ENCODE measurements at places on chromosomes 6 and 20.

DNA sequence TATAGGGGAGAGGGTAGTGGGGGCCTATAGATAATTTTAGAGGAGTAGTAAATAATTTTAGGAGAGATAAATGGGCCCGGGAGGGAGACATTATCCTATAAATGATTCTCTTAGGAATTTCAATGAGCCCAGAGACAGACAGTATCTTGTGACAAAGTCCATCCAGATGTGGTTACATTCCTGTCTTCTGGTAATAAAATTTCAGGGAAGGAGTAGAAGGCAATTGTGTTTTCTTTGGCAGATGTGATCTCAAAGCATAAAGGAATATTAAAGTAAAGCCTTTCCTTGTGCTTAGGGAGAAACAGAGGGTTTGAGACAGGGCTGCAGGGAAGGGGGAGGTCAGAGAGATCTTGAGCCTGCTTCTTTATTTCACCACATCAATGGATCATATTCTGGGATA, 979.8 kb upstream of the GJE1 start:
- DNase-seq: peak; percentile 25

DNA sequence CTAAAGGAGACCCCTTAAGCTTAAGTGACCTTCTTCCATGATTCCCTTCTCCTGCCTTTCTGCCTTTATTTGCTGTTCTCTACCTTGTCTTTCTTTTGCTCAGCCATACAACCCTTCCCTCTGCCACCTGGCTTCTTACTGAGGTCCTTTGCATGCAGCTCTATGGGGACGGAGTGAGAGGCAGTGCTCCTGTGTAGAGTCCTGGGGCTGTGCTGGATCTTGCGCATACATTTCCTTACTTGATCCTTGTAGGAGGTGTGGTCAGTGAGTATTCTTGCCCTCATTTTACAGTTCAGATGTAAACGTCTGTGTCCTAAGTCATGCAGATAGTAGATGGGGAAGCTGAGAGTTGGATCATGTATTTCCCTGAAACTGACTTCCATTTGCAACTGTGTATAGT, 5.7 kb downstream of the SASH1 start:
- no peak for DNase-seq

DNA sequence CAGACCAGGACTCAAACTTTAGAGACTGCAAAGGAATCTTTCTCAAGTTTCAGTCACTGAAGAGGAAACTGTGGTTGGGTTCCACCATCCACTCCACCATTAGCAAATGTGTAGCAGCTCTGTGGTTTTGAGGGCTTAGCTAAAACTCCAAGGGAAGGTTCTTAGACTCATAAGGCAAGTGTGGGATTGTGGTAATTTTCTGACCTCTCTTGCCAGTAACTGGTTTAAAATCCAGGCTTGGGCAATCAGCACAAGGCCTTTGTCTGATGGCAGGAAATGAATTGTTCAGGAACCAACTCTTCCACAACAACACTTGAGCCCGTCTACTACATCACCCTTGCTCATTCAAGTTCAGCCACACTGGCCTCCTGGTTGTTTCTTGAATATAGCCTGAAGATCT, 68.6 kb upstream of the FBXL4 start:
- DNase-seq: peak; percentile 61

DNA sequence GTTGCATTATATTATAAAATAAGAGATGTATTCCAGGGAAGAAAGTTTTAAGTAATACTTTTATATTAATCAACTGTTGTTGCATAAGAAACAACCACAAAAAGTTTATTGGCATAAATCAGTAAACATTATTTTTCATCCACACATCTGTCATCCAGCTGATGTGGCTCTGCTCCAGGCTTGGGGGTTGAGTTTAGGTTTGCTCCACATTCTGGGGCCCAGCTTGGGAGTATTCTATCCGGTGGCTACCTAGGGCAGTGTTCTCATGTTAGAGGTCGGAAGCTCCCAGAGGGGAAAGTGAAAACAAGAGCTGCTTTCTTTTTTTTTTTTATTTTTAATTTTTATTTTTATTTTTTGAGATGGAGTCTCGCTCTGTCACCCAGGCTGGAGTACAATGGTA, 728.4 kb upstream of the FLRT3 start:
- no peak for DNase-seq

DNA sequence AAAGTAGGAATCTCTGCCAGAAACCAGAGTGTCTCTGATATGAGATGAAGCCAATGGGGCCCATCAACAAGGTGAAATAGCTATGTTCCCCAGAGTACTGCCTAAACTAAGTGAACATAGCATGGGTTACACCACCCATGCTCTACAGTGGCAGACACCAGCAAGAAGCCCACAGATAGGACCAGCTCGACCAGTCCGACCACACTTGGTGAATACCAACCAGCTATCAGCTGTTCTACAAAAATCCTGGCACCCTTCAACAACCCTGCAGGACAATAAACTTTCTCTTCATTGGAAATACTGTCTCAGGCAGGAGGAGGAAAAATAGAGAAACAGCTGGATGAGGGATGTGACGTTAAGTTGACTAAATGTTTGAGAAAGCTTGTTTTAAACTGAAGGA, 311.4 kb downstream of the EPM2A start:
- DNase-seq: no peak

DNA sequence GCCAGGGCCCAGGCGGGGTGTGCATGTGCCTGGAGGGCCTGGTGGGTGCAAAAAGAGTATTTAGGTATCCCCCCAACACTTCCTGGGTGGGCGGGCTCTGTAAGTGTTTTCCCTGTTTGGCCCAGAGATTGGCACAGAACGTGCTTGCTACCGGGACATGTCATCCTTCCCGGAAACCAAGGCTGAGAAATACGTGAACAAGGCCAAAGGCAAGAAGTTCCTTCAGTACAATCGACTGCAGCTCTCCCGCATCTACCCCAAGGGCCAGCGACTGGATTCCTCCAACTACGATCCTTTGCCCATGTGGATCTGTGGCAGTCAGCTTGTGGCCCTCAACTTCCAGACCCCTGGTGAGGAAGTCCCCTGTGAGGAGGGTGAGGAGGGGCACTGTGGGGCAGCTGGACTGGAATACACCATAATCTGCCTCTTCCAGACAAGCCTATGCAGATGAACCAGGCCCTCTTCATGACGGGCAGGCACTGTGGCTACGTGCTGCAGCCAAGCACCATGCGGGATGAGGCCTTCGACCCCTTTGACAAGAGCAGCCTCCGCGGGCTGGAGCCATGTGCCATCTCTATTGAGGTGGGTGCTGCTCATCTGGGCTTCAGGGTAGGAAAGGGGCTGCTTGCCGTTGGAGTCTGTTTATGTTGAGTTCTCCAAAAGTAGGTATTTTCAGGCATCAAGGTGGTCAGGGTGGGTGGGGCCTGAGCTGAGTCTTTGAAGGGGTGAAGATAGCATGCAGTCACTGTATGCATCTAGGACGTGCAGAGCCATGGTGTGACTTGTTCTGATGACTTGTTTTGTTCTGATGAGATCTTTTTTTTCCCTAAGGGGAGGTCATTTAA, 35.2 kb downstream of the PLCG1 start:
- DNase-seq: peak; percentile 27

Data from fibroblast of mammary gland (primary cell).